ENCODE measurements at places on chromosomes 4 and X.
A peak's percentile ranks its signal among the peaks of the same experiment; 100 is the strongest.

DNA sequence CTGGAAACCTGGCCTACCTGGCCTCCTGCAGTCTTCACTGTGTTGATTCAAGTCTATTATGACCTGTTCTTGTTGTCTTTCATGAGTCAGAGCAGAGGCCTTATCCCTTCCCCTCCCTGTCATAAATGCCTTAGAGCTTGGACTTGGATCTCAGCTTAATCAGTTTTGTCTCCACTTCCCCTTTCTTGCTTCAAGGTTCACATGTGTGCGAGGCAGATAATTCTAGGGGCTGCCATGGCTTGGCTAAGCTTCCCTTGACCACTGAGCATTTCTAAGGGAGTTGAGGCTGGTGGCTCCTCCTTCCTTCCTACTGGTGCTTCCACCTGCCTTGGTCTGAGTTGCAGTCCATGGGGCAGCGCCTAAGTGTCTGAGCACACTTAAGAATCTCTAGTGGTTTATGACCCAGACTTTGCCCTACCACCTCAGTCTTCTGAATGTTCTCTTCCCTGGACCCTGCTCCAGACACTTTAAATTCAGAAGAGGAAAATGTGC, 1.7 kb upstream of the HEPH start:
- DNase-seq: no peak

DNA sequence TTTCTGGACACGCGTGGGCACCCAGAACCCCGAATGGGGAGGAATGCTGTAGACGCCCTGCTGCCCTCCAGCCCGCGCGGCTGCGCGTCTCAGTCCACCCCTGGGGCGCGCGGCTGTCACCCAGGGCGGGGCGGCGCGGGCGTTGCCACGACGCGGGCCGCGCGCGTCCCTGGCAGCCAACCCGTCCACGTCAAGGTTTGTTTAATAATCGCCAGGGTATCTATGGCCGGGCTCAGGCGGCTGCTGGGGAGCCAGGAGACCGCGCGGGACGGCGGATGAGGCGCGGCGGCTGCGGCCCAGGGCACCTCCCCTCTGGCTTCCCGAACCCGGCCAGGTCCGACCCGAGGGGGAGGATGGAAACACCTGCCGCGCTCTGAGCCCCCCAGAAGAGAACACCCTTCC, at the start of gene SPATA18:
TSS of gene SPATA18 (plus strand) at position 92 of the 402 bp plus-strand sequence. CDS start 401 bp downstream, outside the sequence.
- DNase-seq: no peak

DNA sequence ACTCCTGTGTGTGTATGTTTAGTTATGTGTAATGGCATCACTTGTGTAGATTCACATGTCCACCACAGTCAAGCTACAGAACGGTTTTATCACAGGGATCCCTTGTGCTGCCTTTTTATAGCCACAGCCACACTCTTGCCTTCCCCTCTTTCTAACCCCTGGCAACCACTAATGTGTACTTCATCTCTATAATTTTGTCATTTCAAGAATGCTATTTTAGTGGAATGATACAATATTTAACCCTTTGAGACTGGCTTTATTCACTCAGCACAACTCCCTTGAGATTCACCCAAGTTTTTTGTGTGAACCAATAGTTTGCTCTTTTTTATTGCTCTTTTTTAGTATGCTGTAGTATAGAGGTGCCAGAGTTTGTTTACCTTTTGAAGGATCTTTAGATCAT, 112.1 kb downstream of the CDKL5 start:
- DNase-seq: no peak

DNA sequence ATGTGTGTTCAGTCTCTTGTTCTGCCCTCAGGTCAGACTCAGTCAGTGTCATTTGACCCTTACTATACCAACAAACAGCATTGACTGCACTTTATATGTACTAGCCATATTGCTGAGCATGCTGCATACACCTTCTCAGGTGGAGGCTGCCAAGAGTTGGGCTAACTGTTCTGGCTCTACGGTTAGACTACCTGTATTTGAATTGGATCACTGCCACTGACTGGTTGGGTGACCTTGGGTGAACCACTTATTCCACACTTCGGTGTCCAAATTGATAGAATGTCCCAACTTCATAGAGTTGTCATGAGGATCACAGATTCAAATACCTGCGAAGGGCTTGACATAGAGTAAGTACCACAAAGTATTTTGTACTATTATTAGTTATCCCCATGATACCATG, 91.2 kb upstream of the GPR50 start:
- no peak for DNase-seq

DNA sequence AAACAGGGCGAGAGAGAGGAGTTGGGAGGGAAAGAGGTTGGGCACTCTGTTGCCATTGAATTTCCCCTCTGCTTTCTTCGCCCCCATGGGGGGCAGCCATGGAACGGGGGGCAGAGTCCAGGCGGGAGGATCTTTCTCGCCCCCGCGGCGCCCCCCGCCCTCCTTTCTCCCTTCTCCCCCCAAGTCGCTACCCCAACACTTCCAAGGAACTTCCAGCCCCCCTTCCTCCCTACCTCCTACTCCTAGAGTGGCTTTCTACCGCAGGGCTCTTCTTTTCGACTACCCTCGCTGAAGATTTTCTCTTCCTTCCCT, 594 bp upstream of the STAG2 start:
- no peak for DNase-seq

DNA sequence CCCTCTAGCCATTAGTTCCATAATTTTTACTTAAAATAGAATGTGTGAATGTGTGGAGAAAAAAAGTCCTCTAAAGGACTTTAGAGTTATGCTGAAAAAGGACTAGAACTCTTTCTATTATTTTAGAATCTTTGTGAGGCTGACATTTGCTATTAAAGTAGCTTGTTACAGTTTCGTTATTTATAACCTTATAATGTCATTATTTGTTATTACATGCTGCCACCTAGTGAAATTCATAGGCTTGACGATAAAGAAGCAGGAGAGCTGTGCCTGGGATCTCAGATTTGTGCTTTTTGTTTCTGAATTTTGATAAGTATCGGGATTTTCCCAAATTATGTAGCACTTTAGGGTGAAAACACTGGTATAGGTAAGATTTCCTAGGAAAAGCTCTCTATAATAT, 38.5 kb upstream of the TAPT1 start:
- no peak for DNase-seq

DNA sequence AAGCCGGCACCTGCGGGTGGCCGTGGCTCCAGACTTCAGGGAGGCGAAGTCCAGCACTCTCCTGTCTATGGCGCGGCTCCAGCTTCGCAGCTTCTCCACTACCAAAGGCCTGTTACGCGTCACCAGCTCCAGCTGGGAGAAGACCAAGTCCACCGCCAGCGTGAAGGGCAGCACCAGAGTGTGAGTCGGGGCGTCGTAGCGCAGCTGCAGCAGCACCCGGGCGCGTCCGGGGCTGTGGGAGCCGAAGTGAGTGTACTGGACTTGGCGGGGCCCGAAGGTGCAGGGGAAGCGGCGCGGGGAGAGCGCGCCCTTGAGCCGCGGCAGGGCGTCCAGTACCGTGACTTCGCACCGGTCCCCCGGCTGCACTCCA, 444 bp downstream of the FREM3 start:
- DNase-seq: no peak

GRCh38 chrX:101370888-101371504, 15.0 kb downstream of the BTK start:
- no peak for DNase-seq

DNA sequence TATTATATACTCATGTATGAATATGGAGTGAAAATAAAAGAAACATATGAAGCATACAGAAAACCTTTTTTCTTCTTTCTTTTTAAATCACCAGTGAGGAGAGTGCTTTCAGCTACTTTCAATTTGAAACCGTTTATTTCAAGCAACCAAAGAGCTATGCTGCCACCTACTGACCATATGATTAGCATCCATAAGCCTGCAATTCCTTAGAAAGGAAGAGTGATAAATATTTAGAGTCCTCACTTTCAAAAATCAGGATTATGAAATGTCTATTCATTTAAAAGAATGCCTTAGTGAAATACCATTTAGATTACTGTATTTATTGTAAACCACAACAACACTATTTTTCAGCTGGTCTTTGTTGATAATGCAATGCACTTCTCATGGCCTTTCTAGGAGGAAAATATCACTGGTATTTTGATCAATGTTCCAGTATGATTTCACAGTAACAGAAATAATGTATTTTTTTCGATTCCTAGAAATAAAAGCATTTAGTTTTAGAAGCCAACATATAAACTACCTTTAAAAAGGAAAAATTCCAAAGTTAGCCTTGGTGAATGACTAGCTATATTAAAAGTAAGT, 667.6 kb downstream of the PCDH18 start:
- DNase-seq: peak; percentile 42

- no peak for DNase-seq
Observed at GRCh38 chr4:112751447-112751846, 114.5 kb downstream of the LARP7 start.

DNA sequence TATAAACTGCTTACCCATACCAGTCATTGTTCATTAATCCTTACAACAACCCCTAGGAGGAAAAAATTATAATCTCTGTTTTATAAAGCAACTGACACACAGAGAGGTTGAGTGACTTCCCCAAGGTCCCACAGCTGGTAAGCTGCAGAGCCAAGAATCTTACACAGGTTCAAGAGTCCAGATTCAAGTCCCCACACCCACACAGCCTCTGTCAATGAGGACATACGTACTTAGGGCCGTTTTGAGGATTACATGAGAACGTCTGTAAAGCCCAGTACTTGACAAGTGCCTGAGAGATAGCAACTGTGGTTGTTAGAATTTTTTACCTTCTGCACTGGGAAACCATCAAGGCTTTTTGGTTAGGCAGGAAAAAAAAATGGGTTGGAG, 556 bp upstream of the SLC25A43 start:
- no peak for DNase-seq

DNA sequence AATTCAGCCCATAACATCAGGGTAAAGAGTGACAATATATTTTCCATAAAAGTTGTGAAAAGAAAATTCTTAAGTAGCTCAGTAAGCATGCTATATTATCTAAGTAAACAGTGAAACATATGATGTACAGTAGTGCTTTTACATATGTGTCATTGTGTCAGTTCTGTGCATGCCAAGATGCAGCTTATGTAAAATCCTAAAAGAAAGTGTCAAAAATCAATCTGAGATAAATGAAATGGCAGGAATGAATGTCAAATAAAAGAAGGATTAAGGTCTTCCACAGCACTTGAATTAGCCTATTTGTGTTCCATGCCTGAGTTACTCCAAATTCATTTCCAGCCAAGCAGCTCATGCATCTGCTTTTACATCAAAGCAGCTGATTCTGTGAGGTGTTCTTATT, 452.7 kb upstream of the HS3ST1 start:
- DNase-seq: no peak

- DNase-seq: no peak
Observed at GRCh38 chr4:113478032-113478431, 283.5 kb downstream of the CAMK2D start.

GRCh38 chr4:152571770-152572169, 35.9 kb upstream of the FBXW7 start:
- no peak for DNase-seq
